Left ventricle myocardium inferior (tissue), 1 donor: ENCODE measurements at places on chromosomes 4 and X.

DNA sequence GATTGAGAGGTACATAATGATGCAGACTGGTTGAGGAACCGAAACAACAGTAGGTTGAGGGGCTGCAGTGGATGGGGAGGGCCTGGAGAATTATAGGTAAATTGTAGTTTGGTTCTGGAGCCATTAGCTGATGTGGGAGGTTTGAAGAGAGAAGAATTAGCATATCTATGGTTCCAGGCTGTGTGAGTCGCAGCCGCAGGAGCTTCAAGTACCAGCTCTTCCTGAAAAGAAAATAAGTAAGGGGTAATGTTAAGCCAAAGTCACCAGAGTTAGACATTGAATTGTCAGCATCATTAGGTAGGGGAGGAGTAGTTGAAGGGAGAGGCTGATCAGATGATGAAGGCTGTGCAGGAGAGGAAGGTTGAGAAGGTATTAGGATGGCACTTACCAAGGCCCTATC, 29.5 kb downstream of the PF4 start:
- H3K27me3 ChIP-seq, result peaks cover 8% of the 10 kb centered on the region
- DNase-seq, result no peak
- H3K4me1 ChIP-seq, result no peaks in the 10 kb centered on the region
- no peak overlapping the region for H3K4me3 ChIP-seq
- no peaks in the 10 kb centered on the region for H3K36me3 ChIP-seq
- H3K27ac ChIP-seq, result no peak overlapping the region

GRCh38 chr4:123580981-123581664, 184.5 kb downstream of the SPRY1 start:
- DNase-seq, result no peak
- H3K4me1 ChIP-seq, result no peaks in the 10 kb centered on the region
- H3K27me3 ChIP-seq, result no peaks in the 10 kb centered on the region
- H3K4me3 ChIP-seq, result no peak overlapping the region
- no peak overlapping the region for H3K27ac ChIP-seq
- H3K36me3 ChIP-seq, result peaks cover 8% of the 10 kb centered on the region

DNA sequence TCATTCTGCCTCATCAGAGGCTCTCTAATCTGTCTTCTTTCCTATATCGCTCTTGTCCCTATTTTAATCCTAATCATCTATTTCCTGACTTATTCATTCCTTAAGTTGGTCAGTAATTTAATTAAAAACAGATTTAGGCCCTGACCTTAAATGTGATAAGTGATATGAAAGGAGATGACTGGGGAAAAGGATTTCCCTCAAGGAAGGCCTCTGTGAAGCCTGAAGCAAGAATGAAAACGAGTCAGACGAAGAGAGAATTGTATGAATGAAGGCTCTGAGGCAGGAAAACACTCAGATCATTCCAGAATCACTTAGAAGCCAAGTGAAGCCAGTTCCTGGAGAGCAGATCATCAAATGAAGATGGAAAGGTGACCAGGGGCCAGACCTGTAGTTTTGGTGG, 22.1 kb downstream of the PKD2 start:
- peaks cover 32% of the 10 kb centered on the region for H3K36me3 ChIP-seq
- no peak for DNase-seq
- H3K4me1 ChIP-seq, result peaks cover 11% of the 10 kb centered on the region
- H3K27me3 ChIP-seq, result no peaks in the 10 kb centered on the region
- no peak overlapping the region for H3K4me3 ChIP-seq
- no peak overlapping the region for H3K27ac ChIP-seq

DNA sequence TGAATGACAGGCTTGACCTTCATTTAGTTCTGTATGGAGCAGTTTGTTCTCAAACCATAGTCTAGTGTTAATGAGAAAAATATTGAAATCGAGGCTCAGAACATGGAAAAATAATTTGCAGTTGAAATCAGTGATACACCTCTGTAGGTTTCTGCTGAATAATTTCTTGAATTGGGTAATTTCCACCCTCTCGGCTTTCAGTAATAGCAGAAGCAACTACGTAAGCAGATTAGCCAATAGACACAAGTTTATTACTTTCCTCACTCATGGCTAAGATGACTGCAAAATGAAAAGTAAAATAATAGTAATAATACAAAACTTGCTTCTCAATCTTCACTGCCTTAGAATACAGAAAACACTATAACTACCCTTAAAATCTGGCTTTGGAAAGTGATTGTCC, 46.0 kb downstream of the USP38 start:
- H3K4me3 ChIP-seq, result no peak overlapping the region
- no peaks in the 10 kb centered on the region for H3K4me1 ChIP-seq
- H3K36me3 ChIP-seq, result no peaks in the 10 kb centered on the region
- H3K27ac ChIP-seq, result no peak overlapping the region
- DNase-seq, result no peak

- peak overlapping the region; percentile 77 for H3K4me3 ChIP-seq
- no peak for DNase-seq
- peaks cover 53% of the 10 kb centered on the region for H3K4me1 ChIP-seq
- H3K27ac ChIP-seq, result peak overlapping the region; percentile 14
Measured at GRCh38 chr4:150080875-150081274, 2.6 kb downstream of the DCLK2 start.

- H3K36me3 ChIP-seq, result peaks cover 6% of the 10 kb centered on the region
- no peak overlapping the region for H3K27ac ChIP-seq
- H3K4me1 ChIP-seq, result peaks cover 31% of the 10 kb centered on the region
- DNase-seq, result no peak
- no peak overlapping the region for H3K4me3 ChIP-seq
- no peaks in the 10 kb centered on the region for H3K27me3 ChIP-seq
Measured at GRCh38 chrX:46543441-46543840, 1.8 kb downstream of the ZNF674 start.

DNA sequence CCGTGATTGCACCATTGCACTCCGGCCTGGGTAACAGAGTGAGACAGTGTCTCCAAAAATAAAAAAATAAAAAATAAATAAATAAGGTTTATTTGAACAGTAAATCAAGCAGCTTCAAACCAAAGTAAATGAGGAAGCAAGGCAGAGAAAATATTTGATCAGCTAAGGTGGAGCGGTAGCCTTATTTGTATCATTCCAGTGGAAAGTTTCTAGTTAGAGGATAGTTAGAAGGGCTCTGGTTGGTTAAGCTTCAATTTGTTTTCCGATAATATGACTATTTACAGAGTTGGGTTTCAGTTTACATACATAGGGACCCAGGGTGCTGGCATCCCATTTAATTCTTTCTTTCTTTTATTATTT, 21.8 kb upstream of the OPHN1 start:
- no peak overlapping the region for H3K27ac ChIP-seq
- no peaks in the 10 kb centered on the region for H3K27me3 ChIP-seq
- DNase-seq, result no peak
- H3K4me3 ChIP-seq, result no peak overlapping the region
- H3K4me1 ChIP-seq, result no peaks in the 10 kb centered on the region
- H3K36me3 ChIP-seq, result no peaks in the 10 kb centered on the region

DNA sequence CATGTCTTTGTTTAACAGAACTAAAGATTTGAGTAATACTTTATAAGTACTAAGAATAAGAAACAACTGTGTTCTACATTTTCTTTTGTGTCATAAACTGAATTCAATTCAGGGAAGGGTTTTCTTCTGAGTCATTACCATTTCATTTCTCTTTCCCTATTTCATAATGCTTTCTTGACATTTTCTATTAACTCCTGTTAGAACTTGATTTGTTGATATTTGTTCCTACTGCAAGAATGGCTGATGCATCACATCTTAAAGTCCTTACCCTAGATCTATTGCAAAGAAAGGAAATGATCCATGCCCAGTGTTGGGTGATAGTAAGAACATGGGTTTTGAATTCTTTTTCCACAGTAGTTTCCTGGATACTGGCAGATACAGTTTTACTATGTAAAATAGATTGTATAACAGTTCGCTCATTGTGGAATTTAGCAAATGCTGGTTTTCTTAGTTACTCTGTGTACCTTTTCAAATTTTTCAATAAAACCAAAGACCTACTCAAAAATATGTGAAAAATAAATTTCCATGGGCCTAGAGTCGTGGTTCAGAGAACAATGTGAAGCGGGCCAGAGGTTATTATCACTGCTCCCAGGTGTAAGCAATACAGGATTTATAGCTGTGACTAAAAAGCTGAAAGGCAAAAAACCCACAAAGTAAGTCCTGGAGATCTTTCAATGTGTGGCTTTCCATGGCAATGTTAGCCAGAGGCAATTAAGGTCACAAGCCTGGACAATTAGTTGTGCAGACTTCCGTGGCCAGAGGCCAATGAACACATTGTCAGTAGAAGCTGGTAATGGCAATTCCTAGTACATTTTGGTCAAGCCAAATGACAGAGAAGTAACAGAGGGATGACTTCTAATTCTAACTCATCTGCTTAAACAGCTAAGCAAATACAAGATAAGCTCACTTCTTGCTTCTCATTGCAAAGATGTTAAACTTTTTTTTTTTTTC, 127.3 kb upstream of the FAT4 start:
- DNase-seq, result peak; percentile 19
- no peaks in the 10 kb centered on the region for H3K36me3 ChIP-seq
- H3K4me3 ChIP-seq, result no peak overlapping the region
- H3K4me1 ChIP-seq, result peaks cover 11% of the 10 kb centered on the region
- no peaks in the 10 kb centered on the region for H3K27me3 ChIP-seq

DNA sequence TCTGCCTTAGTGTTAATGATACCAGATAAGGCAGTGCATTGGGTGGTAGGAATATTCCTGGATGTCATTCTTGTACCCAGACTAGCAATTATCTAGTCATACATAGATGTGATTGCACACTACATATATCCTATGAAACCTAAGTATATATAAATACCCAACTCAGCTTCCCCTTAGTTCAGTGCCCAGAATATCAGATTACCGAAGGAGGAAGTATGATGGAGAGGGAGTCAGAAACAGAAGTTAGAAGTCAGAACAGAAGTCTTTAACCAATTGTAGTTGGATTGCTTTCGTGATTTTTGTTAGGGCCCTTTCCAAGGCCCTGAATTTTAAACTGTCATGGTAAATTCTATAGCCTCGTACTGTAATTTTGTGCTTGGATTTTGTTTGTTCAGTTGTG, 42.9 kb downstream of the MOB1B start:
- no peak overlapping the region for H3K4me3 ChIP-seq
- no peaks in the 10 kb centered on the region for H3K27me3 ChIP-seq
- H3K4me1 ChIP-seq, result peaks cover 12% of the 10 kb centered on the region
- DNase-seq, result no peak
- H3K36me3 ChIP-seq, result no peaks in the 10 kb centered on the region

- no peaks in the 10 kb centered on the region for H3K36me3 ChIP-seq
- no peaks in the 10 kb centered on the region for H3K27me3 ChIP-seq
- H3K27ac ChIP-seq, result no peak overlapping the region
- H3K4me1 ChIP-seq, result no peaks in the 10 kb centered on the region
- DNase-seq, result no peak
Measured at GRCh38 chrX:44305921-44306320, 37.6 kb downstream of the EFHC2 start.

GRCh38 chr4:137664416-137664815, 132.1 kb upstream of the PCDH18 start:
- H3K4me3 ChIP-seq, result no peak overlapping the region
- no peaks in the 10 kb centered on the region for H3K27me3 ChIP-seq
- peaks cover 5% of the 10 kb centered on the region for H3K4me1 ChIP-seq

DNA sequence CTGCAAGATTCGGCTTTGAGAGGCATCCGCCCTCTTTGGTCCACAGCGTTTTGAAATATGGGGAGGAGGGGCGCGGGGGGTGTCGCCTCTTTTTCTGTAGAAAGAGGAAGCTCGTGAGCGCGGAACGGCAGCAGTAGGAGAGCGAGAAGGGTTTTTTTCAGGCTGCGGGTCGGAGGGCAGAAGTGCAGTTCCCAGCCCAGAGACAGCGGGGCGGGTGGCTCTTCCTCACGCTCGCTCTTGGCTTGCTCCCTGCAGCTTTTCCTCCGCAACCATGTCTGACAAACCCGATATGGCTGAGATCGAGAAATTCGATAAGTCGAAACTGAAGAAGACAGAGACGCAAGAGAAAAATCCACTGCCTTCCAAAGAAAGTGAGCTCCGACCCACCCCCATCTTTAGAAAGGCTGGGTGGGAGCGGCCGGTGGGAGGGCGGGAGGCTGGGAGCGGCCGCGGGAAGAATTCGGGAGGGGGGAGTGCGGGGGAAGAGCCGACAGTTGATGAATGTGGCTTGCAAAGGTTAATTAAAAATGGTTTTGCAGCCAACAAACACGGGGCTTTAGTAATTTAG, 1.2 kb downstream of the TMSB4X start:
- peaks cover 8% of the 10 kb centered on the region for H3K36me3 ChIP-seq
- peak overlapping the region; percentile 94 for H3K27ac ChIP-seq
- peaks cover 10% of the 10 kb centered on the region for H3K4me1 ChIP-seq
- peak; percentile 37 for DNase-seq

- H3K27ac ChIP-seq, result no peak overlapping the region
- peaks cover 9% of the 10 kb centered on the region for H3K4me1 ChIP-seq
- no peaks in the 10 kb centered on the region for H3K27me3 ChIP-seq
Measured at GRCh38 chrX:17405225-17405969, 30.4 kb downstream of the NHS start.

GRCh38 chr4:89400287-89401035, 92.9 kb upstream of the GPRIN3 start:
- peaks cover 8% of the 10 kb centered on the region for H3K4me1 ChIP-seq
- no peaks in the 10 kb centered on the region for H3K36me3 ChIP-seq
- H3K4me3 ChIP-seq, result no peak overlapping the region
- peak overlapping the region; percentile 27 for H3K27ac ChIP-seq
- H3K27me3 ChIP-seq, result no peaks in the 10 kb centered on the region

DNA sequence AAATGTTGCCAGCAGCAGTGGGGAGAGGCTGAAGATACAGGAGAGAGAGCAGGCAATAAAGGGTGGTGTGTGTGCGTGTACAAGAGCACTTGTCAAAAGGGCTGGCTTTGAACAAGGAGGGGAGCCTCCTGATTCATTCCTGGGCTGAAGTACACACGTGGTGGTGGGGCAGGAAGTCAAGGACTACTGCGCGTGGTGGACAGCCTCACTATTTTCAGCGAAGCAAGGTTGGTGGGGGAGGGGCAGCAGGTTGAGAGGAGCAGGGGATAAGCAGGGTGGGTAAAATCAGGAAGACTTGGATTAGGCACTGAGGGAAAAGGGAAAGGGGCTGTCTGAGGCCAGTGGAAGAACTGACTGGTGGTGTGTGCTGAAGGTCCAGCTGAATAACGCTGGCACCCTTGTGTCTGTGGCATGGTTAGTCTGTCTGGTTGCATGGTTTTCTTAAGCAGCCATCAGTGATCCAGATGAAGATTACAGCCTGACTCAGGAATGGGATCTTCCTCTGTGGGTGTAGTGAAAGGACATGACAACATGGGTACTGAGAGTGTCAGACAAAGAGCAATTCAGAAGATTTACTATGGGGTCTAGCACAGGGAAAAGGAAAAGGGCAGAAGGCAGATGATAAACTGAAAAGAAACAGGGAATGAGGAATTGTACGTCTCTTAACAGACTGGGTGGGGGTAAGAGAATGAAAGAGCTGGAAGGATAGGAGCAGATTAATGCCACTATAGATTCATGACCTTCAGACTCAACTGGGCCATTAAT, 149.8 kb downstream of the CHM start:
- peaks cover 11% of the 10 kb centered on the region for H3K36me3 ChIP-seq
- DNase-seq, result no peak
- no peak overlapping the region for H3K4me3 ChIP-seq
